Foreskin melanocyte (primary cell): ENCODE measurements at places on chromosomes 11 and 22.
A peak's percentile ranks its signal among the peaks of the same experiment; 100 is the strongest.

DNA sequence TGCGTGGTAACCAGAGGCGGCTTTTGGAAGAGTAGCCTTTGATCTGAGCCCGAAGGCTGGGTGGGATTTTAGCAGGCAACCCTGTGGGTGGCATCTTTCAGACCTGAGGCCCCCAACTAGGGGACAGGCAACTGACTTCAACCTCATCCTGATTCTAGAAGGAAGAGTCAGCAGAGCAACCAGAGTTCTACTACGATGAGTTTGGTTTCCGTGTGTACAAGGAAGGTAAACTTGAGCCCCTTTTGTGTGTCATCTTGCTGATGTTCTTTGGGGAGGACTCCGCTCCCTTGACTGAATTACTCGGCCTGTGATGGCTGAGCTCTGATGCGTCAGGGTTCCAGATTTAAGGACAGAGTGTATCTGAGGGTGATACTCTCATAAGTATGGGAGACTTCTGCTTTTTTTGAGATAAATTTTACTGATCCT, 31.6 kb downstream of the SGSM3 start:
- DNase-seq, result no peak

DNA sequence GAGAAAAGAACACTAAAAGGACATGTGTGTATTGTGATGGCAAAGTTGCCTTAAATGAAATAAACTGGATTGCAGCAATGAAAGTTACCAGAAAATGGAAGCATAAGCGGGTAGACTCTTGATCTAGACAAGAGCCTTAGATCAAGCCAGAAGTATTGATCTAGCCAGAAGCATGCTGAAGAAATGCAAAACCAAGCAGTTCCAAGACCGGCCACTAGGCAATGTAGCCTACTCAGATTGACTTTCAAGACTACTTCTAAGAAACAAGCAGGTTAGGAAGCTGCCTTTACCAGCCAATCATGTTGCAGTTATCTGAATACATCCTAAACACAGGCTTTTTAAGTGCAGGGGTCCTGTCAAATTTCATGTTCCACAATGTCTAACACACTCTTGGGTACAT, 54.6 kb downstream of the KCNA4 start:
- DNase-seq, result no peak

- DNase-seq, result no peak
Measured at GRCh38 chr22:48433647-48434046, 1394.0 kb downstream of the BRD1 start.

- no peak for DNase-seq
Measured at GRCh38 chr11:9616042-9616675, 42.7 kb downstream of the WEE1 start.

DNA sequence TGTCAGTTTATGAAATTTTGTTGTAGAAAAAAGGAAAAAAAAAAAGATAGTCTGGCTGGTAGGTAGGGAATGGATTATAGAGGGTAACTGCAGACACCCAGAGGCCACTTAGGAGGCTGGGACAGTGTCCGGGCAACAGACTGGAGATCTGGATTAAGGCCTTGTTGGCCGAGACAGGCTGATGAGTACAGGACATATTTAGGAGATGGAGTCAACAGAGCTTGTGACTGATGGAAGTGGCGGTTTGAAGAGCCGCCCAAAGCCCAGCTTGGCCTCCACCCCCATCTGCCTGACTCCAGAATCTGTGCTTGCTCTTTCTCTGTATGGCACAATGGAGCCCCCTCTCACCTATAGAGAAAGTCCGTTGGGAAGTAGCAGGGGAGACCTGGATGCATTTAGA, 7.6 kb downstream of the PLEKHB1 start:
- no peak for DNase-seq

DNA sequence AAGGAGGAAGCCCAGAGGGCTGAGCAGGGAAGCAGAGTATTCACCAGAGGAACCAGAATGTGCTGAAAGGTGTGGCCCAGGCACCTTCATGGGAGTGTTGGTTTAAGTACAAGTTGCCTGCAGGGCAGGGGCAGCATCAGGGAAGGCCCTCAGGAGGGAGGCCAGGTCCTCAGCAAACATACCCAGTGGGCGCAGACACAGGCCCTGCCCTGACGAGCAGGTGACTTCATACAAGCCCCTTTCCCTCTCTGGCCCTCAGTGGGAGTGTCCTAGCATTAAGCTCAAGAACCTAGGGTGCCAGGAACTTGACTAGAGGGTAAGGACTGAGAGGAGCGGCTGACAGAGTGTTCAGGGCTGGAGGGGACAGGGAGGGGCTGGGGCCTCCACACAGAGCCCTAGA, 7.5 kb upstream of the CASTOR1 start:
- no peak for DNase-seq

DNA sequence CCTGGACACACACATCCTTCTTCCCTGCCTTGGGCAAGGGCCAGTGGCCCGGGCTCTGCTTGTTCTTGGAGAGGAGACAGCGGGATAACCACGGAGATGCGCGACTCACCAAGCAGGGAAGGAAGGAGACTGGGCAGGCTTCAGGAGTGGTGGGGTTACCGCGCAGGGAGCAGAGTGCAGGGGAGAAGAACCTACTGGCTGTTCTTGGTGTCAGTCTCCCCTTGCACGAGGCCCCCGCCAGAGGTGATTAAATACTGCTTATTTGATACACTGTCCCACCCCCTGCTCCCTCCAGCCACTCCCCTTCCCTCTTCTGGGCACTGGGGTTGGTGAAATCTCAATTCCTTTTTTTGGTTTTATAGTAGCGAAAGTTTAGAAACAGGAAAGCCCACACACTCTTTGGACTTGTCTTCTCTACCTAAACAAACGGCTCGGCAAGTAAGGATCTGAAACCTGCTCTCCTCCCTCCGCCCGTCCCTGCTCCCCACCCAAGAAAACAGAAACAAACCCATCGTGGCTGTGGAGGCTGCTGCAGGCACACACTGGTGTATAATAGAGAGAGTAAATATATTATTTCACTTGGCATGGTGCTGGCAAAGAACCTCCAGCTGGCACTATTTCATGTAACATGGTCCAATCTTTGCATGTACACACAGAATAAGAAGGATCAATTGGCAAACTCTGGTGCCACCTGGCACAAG, 10.8 kb downstream of the LARGE2 start:
- DNase-seq, result no peak

- peak; percentile 18 for DNase-seq
Measured at GRCh38 chr22:37018815-37019308, 385 bp downstream of the TST start.

DNA sequence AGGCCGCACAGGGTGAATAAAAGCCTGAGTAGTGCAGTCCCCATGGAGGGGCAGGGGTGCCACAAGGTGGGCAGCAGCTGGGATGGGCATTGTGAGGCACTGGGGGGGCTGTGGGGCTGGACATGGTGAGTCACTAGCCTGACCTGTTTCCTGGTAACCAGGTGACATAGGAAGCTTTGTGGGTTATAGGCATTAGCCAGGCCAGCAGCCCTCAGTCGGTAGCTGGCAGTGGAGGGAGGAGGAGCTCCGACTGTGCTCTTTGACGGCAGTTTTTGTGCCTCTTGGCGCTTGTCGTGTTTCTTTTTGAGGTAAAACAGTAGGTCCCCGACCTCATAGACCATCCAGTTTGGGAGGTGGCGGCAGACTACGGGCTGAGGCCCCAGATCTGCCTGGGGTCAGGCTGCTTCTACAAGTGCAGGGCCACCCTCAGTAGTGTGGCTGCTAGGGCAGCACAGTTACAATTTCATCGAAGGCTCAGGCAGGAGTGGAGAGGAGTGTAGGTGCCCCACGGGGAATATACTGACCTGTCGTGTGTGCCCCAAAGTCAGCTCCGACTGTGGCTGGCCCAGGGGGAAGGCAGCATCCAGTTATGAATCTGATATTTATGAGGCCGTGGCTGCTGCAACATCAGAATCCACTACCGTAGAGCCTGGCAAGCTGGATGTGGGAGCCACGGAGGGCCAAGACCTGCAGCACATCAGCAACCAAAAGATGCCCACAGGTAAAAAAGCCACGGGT, 107.7 kb downstream of the CRYBB2 start:
- no peak for DNase-seq

- no peak for DNase-seq
Measured at GRCh38 chr11:65639623-65640482, 2.0 kb downstream of the SIPA1 start.

- DNase-seq, result no peak
Measured at GRCh38 chr11:34754171-34754823, 133.4 kb downstream of the EHF start.

DNA sequence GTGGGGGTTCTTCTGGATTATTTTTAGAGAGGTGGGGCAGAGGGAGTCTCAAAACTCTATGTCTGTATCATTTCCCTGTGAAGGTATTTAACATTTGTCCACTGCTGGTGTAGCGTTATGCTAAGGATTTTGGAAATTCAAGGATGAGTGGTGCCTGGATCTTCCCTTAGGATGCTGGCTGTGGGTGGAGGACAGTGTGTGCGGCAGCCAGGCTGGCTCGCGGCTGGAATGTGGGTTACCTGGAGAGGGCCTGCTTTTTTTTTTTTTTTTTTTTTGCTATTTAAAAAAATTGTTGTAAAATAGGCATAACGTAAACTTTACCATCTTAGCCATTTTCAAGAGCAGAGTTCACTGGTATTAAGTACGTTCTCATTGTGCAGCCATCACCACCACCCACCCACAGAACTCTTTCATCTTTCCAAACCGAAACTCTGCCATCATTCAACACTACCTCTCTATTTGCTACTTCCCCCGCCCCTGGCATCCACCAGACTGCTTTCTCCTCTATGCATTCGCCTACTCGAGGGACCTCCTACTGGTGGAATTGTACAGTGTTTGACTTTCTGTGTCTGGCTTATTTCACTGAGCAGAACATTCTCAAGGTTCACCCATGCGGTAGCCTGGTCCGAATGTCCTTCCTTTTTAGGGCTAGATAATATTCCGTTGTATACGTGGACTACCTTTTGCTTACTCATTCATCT, 67.1 kb downstream of the PARVB start:
- DNase-seq, result peak; percentile 11

GRCh38 chr11:17600316-17601255, 53.5 kb downstream of the OTOG start:
- DNase-seq, result no peak

- no peak for DNase-seq
Measured at GRCh38 chr11:69356703-69357457, 62.9 kb downstream of the MYEOV start.

DNA sequence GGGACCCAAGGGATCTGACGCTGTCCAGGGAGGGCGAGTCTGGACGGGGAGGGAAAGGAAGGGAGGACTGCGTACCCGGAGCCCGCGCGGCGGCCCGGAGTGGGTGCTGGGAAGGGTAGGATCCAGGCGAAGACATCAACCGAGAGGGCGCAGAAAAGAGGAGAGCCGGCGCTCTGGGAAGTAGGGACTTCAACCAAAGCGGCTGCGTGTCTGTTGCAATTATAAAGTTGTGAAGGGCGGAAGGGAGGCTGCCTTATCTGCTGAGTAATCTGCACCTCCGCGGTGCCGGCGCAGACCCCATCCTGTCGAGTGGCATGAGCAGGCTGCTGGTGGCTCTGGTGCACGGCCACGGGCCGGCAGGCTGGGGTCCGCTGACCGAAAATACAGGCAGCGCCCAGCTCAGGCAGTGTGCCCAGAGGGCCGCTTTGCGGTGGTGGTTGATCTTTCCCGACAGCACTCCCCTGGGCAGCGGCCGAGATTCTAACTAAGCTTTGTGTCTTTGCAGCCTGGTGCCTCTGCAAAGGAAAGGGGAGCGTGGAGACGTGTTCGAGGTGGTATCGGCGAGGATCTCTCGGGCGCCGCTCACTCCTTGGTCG, 978 bp downstream of the C11orf87 start:
- DNase-seq, result no peak

DNA sequence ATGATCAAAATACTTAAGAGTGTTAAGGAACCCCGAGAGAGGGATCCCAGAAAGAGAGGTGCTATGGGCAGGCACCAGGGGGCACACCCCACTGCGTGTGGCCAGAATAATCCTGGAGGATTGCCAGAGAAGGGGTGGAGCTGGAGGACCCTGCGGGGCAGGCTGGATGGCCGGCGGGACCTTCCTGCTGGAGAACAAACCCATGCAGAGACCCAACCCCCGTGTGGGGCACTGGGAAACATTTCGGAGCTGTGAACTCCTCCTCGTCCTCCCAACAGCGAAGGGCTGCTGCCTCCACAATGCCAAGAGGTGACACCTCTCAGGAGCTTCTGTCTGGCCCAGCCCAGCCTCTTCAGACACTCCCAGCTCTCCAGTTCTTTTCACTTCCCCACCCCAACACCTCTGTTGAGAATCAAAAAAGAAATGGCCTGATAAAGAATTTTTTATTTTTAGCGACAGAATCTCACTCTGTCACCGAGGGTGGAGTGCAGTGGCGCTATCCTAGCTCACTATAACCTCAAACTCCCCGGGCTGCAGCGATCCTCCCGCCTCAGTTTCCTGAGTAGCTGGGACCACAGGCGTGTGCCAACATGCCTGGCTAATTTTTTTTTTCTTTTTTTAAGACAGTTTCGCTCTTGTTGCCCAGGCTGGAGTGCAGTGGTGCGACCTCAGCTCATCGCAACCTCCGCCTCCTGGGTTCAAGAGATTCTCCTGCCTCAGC, 25.6 kb downstream of the RHOD start:
- no peak for DNase-seq

DNA sequence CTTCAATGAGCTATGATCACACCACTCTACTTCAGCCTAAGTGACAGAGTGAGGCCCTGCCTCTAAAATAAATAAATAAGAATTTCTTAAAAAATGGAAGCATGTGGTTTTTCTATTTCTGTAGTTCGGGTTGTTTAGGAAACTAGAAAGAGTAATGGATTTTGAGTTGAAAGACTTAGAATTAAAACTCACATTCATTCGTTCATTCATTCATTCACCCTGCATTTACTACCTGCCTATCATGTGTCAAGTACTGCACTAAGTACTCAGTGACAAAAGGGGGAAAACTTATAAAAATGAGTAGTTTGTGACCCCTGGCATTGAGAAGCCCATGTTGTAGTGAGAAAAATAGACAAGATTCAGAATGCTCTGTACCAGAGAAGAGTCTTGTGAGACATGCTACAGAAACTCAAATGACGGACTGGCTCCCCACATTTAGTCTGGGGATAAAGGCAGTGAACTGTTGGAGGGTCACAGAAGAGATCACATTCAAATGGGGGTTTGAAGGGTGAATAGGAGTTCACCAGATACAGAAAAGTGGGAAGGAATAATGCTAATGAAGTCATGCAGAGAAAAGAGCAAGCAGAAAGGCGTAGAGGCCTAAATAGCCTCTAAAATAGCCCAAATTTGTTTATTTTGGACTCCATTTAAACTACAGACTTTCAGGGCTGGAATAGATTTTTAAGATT, 7.0 kb downstream of the CSRP3 start:
- DNase-seq, result no peak

DNA sequence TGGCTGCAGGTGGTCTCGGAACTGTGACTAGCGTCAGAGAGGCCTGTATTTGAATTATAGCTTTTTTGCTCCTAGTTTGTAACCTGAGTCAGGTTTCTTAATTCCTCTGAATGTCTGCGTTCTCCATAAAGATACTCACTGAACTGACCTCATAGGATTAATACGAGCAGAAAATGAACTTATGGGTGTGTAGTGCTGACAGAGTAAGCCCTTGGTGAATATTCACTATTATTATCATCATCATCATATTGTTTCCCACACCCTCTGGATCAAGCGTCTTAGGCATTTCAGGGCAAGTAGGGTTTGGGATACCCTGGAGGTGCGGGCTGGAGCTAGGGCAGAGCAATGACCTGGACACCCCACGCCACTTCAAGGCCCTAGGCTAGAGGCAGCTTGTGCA, 29.0 kb downstream of the ARFGAP2 start:
- no peak for DNase-seq

GRCh38 chr22:47623066-47623762, 860.8 kb downstream of the TBC1D22A start:
- no peak for DNase-seq

- DNase-seq, result no peak
Measured at GRCh38 chr11:128236506-128237498, 350.6 kb downstream of the ETS1 start.
